ENCODE measurements at places on chromosomes 5 and 9.

DNA sequence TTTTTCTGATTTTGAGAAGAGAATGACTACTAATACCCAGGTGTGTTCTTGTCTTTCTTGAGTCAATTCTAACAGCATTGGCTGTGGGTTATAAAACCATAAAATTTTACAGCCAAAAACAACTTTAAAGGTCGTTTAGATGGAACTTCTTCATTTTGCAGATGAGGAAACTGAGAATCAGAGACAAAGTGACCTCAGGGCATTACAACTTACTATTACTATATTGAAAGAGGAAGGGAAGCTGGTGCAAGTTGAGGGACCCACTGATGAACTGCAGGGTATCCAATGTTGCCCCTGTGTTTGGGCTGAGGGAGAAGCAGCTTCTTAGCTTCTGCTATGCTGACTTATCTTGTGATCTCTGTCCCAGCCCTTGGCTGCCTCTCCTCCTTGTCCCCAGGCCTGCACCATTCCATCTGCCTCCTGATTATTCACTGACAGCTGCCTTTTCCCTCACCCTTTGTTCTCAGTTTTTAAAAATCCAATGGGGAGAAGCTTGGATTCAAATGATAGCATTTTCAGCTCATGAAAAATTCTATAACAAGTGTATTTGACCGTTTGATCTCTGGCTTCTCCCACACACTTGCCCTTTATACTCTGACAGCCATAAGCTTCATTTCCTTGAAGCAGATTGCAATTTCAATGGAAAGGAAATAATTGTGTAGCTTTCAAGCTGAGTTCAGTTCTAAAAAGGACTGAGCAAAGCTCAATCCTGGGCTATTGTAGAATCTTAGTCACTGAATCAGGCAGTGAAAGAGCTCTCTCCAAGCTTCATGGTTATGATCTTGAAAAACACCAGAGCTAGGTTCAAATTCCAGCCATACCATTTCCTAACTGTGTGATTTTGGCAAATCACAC, 68.5 kb downstream of the TMC1 start:
- DNase-seq = no peak

- DNase-seq = no peak
Measured at GRCh38 chr5:150278916-150279315, 10.7 kb downstream of the CAMK2A start.

DNA sequence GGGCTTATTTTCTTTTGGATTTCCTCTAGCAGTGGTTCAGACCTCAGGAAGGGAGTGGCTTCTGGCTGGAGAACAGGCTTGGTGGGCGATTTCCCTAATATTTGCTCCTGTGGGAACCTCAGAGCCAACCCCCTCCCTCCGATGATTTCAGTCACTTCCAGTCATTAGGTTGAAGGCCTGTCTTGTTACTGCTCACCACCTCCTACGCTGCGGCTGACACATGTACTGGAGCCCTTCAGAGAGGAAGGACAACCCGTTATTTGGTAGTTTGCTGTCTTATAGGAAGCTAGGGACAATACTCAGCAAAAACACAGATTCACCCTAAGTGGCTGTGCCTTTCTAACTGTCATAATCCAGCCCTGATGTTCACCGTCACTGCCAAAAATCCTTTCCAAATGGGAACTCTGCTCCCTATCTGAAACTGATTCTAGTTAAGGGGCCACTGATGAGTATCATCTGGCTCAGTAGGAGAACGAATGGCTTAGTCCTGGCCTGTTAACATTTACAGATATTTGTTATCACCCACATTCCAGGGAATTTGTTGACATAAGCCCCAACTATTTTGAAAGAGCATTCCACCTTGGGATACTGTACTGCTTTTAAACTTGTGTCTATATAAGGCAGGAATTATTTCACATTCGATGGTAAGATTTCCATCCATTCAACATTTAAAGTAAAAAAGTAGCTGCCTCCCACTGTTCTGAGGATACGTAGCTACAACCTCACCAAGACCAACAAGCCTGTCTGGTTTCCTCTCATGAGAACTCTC, 29.3 kb upstream of the ANKH start:
- DNase-seq = no peak

DNA sequence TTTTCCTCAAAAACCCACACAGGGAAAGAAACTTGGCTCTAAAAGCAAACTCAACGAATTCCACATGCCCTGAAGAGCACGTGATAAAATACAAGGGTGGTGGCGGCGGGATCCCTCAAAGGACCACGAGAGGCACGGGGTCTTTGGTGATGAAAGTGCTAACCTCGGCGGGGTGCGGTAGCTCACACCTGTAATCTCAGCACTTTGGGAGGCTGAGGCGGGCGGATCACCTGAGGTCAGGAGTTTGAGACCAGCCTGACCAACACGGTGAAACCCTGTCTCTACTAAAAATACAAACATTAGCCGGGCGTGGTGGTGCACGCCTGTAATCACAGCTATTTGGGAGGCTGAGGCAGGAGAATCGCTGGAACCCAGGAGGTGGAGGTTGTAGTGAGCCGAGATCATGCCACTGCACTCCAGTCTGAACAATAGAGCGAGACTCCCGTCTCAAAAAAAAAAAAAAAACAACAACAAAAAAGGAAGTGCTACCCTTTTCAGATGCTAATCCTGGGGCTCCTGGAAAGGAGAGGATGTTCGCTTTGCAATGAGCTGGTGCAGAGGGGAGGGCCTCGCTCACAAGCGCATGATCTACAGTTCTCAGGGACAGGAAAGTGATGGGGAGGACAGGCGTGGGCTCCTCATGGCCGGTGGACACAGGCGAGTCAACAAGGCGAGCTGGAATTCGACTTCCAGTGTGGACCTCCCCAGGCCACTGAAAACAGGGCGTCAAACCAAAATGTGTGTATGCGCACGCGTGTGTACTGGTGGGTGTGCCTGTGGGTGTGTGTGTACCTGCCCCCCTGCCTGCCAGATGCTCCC, 54.1 kb downstream of the USP20 start:
- DNase-seq = no peak

- no peak for DNase-seq
Measured at GRCh38 chr9:2198956-2199635, 183.9 kb downstream of the SMARCA2 start.

DNA sequence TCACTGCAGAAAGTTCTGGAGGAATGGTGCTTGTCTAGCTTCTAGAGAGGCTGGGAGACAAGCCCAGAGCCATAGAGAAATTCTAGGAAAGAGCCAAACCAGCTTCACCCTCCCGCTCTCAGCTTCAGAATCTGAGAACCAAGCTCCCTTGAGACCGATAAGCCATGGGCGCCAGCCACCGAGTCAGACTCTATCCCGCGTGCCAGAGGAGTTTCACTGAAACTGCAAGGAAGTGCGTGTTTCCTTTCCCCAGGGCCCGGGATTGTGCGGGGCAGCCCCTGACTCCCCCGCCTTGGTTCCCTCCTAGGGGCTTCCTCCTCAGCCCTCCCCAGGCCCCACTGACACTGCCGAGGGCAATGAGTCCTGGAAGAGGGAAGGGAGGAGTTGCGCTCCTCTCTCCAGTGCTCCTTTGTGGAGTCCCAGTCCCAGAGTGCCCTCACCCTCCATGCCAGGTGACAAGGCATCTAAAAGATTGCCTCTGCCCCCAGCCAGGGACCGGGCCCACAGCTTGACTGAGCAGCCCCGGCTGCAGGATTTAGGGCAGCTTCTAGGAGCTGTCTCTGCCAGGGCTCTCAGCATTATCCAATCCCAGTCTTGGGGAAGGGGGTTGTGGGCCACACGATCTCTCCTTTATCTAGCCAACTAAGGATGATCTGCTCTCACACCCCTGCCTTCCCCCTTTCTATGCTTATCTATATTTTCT, 18.4 kb upstream of the TCF7 start:
- no peak for DNase-seq

- DNase-seq = no peak
Measured at GRCh38 chr9:108191065-108191464, 664.7 kb downstream of the ACTL7B start.

- no peak for DNase-seq
Measured at GRCh38 chr9:78909566-78909965, 612.6 kb downstream of the PSAT1 start.

DNA sequence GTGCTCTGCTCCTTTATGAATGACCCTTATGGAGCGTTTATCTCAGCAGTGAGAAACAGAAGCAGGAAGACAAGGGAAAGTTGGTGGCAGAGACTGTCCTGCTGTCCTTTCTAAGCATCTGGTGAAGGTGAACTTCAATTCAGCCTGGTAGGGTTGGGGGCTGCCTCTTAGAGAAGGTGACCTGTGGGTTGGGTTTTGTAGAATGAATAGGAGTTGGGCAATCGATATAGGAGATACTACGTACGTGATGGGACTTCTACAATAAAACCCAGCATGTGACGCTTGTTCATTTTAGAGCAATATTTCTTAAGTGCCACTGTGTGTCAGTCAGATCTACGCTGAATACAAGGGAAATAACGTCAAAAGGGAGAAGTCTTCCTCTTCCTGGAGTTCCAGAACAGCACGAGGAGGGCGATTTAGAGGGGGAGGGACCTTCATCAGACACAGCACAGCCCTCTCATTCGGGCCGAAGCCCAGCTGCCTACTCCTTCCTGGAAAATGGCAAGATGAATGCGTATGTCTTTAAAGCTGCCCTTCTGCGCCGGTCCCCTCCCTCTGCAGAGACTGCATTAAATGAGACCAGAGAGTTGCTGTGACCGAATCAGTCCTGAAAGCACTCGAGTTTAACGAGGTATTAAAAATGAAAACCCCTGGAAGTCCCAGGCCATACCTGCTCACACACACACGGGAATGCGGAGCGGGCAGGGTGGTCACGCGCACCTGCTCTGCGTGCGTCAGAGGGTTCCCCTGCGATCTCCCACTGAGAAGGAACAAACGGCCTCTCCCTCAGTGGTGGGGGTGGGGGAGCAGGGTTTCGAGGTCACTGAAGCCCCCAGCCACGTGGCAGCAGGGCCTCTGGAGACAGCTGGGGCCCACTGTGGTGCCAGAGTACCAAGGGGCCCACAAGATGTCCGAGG, 85.3 kb upstream of the SARDH start:
- DNase-seq = no peak

- DNase-seq = peak; percentile 21
Measured at GRCh38 chr9:32350682-32351081, 33.8 kb upstream of the ACO1 start.

DNA sequence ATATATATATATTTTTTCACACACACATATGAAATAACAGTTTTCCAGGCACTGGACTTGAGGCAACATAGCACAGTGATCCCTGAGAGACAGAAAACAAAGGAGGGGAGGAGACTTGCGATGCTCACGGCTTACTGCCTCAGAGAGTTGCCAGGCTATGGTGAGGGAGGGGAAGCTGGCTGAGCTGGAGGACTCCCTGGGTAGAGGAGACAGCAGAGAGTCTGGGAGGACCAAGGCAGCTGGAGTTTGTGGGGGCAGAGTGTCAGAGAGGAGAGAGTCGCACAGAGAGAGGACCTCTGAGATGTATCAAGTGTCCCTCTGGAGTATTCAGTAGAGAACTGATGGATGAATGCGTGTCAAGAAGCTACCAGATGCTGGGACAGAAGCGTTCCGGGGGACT, 23.1 kb upstream of the QSOX2 start:
- no peak for DNase-seq

GRCh38 chr5:32193591-32193990, 19.5 kb upstream of the GOLPH3 start:
- DNase-seq = peak; percentile 100

DNA sequence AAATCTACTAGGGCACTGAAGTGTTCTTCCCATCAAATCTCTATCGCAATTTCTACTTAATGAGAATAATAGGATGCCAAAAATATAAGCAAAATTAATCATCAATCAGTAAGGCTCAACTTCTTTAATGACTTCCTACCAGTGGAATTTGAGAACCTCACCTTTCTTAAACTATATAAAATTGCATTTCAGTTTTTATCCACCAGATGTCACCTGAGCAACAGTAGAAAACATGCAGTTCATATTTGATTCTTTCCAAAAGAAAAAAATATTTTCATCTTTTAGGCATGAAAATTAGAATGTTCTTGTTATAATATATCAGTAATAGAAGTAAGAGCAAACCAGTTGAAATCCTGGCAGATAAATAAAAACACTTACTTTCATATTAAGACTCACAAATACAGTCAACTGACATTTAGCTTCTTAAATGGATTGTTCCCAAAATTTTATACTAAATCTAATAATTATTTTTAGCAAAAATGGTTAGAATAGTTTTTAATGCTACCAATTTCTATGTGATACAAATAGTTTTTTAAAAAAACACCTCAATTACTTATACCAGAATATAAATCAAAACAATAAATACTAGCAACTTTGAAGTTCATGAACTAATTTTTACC, 13.4 kb upstream of the CCDC112 start:
- DNase-seq = no peak

DNA sequence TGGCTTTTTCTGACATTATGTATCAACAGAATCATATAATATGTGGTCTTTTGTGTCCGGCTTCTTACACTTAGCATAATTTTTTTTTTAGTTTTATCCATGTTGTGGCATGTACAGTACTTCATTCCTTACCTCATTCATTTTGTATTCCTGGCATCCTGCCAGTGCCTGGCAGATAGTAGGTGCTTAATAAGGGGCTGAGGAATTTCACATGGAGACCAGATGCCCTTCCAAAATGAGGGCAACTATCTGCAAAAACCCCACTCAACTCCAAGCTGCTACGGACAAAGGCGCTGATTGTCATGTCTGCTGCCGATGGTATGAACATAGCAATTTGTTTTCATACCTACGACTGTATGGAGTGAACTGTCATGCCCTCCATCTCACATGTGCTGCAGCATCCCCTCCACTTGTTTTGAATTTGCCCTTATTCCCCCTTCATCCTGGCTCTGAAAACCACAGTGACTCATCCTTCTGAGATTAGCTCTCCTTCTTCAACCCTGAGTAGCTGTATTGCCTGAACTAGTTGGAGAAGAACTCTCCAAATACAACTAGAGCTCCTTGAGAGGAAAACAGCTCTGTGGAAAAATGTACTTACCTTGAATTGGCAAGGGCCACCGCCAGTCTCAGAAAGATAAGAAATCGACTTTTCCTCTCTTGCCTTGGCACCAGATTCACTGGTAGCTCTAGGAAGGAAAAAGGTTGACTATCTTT, 41.3 kb upstream of the FOXE1 start:
- DNase-seq = no peak

DNA sequence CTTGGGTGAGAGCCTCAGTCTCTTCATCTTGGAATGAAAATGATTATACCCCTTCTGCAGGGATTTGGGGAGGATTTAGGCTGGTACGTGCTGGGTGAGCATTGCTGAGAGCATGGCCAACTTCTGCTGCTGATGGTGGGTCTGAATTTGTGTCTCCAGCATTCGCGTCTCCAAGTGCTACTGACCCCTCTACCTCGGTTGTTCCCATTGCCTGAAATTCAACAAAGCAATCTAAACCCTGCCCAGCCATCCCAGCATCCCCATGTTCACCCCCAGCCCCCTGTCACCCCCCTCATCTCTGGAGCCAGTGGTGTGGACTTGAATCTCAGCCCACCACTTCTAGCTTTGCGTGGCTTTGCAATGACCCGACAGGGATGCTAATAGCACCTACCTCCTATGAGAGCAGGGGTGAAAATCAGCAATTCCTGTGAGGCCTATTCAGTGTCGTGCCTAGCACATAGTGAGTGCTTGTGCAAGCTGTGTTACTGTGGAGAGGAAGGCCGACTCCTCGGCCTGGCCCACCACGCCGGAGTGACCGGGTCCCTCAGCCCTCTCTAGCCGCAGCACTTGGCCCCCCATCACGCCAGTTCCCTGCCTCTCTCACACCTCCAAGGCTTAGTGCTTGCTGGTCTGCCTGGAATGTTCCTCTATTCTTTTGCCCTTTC, 43.4 kb upstream of the SH3PXD2B start:
- no peak for DNase-seq
